Articular chondrocyte of knee joint (primary cell): ENCODE measurements at places on chromosomes 4 and X. TPM values are rescaled to one million over a fixed set of nuclear protein-coding genes. Genes with fewer than 3 reads are reported as not detected.

Gene OPN1MW2
- total RNA-seq, result not detected in 2 replicates

Gene FGFBP2
- total RNA-seq, result 1.2 and 2.4 TPM in 2 replicates

Gene CCNB3
- total RNA-seq, result 0.32 and 2.0 TPM in 2 replicates

Gene TKTL2
- under 0.01 TPM in 1 of 2 replicates, not detected in the other for total RNA-seq
